NCI-H1105 treated with DMSO at 0.1 percent for 48 hours (cell line): ENCODE measurements at places on chromosomes 7 and 10.
A peak's percentile ranks its signal among the peaks of the same experiment; 100 is the strongest.

DNA sequence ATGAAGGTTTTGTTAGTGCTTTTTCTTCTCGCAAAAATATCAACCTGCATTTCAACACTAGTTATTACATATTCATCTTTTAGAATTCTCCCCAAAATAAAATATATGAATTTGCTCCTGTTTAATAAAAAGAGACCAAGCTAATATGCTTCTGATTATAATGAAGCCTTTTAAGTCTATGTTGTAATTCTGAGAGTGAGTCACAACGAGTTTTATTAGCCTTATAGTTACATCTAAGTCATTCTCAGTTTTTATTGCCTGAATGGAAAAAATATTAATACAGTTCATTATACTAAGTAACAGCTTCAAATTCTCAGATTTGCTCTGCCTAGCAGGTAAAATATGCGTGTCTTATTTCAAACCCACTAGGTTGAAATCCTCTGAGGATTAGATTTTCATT lies 152.4 kb upstream of the CELF2 start:
- DNase-seq = no peak

DNA sequence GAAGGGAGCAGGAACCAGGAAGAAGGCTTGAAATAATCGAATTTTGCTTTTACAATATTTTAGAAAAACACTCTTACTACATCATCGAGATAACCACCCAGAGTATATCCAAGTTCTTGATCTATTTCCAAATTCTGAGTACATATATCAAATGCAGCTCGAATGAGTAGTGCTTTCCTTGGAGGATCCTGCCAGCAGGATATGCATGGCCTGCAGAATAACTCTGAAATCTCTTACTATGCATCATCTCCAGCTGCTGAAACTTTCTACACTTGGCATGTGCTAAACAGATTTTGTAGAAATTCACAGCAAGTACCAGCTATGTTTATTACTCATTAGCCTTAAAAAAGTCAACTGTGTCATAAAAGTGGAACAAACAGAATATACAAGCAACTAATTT lies 44.0 kb upstream of the ANK3 start:
- no peak for DNase-seq

- no peak for DNase-seq
Measured at GRCh38 chr10:93245147-93245546, 171.5 kb downstream of the CYP26A1 start.

GRCh38 chr7:123625254-123625653 lies 23.6 kb downstream of the ASB15 start:
- no peak for DNase-seq

GRCh38 chr7:48636391-48637015 lies 287.8 kb upstream of the CDC14C start:
- no peak for DNase-seq

- no peak for DNase-seq
Measured at GRCh38 chr10:129940617-129941198, 23.4 kb downstream of the EBF3 start.

DNA sequence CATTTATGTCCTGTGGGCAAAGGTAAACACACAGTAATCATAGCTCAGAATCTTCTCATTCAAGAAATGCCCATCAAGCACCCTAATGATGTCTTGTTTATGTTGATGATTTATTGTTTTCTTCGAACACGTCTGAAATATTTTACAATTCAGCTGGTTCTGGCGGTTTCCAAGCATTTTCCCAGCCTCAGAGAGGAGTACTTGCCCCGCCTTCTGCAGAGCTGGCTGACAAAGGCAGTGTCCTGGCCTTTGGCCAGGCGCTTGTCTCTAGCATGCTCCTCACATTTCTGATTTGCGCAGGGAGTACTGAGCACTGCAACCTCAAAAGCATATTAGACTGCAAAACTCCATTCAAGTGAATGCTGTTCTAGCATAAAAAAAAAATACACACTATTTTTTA lies 314.2 kb upstream of the GNAI1 start:
- DNase-seq = peak; percentile 91

GRCh38 chr7:115274-115911 lies 77.0 kb upstream of the FAM20C start:
- no peak for DNase-seq

DNA sequence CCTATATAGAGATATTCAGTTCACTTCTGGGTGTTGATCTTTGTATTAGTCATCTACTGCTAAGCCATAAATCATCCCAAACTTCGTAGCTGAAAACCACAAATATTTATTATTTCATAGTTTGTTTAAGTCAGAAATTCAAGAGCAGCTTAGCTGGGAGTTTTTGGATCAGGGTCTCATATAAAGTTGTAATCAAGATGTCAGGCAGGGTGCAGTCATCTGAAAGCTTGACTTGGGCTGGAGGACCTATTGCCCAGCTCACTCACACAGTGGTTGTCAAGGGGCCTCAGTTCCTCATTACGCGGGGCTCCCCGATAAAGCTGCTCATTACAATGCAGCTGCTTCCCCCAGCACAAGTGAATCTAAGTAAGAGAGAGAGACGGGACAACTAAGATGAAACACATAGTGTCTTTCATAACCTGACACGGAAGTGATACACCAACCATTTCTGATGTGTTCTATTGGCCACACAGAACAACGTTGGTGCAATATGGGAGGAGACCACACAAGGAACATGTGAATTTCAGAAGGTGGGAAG lies 15.7 kb downstream of the PPP1R3C start:
- DNase-seq = no peak

GRCh38 chr7:41578700-41579099 lies 124.2 kb downstream of the INHBA start:
- DNase-seq = no peak

- DNase-seq = no peak
Measured at GRCh38 chr10:34018784-34019183, 684.3 kb upstream of the NRP1 start.

- DNase-seq = no peak
Measured at GRCh38 chr7:37149051-37149772, 299.5 kb downstream of the ELMO1 start.

DNA sequence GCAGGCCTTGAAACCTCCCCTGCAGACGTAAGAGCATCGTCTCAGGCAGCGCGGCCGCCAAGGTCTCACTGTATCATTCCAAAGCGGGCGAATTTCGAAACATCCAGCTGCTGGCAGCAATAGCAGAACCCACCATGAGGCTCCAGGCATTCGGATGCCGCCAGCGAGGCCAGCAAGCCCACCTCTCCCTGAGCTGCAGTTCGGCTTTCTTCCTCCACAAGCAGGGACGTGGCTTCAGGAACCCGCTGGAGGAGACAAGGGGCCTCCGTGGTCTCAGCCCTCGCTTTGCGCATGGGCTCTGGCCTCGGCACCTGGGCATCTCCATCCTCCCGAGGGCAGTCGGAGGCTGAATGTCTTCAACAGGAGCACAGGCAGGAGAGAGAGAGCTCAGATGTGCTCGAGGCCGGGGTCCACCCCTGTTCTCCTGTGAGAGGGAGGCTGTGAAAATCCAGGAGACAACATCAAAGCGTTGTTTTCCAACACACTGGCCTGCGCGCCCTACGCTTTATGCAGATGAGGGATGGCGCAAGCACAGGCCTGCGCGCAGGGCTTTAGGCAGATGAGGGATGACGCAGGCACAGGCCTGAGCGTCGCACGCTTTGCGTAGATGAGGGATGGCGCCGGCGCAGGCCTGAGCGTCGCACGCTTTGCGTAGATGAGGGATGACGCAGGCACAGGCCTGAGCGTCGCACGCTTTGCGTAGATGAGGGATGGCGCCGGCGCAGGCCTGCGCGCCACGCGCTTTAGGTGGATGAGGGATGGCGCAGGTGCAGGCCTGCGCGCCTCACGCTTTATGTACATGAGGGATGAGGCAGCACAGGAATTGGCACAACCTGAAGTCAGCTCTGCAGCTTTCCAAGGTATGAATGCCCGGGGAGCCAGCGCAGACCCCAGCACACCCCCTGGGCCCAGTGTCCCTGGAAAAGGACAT lies 103.2 kb downstream of the WDR37 start:
- DNase-seq = no peak

DNA sequence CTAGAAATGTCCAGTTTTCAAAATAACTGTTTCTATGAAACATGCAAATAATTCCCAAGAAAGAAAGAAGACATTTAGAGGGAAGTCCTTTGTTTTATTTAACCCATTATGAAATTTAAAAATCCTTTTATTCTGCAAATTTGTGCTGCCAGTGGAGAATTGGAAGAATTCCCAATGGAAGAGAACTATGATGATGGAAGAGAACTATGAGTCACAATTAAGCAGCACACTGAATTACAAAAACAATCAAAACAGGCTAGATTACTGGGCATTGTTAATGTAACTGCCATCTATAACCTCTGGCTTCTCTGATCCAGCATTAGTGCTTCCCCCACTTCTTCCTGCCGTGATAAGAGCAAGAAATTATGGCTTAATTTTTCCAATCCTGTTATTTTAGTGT lies 126.2 kb upstream of the FEZF1 start:
- peak; percentile 22 for DNase-seq

DNA sequence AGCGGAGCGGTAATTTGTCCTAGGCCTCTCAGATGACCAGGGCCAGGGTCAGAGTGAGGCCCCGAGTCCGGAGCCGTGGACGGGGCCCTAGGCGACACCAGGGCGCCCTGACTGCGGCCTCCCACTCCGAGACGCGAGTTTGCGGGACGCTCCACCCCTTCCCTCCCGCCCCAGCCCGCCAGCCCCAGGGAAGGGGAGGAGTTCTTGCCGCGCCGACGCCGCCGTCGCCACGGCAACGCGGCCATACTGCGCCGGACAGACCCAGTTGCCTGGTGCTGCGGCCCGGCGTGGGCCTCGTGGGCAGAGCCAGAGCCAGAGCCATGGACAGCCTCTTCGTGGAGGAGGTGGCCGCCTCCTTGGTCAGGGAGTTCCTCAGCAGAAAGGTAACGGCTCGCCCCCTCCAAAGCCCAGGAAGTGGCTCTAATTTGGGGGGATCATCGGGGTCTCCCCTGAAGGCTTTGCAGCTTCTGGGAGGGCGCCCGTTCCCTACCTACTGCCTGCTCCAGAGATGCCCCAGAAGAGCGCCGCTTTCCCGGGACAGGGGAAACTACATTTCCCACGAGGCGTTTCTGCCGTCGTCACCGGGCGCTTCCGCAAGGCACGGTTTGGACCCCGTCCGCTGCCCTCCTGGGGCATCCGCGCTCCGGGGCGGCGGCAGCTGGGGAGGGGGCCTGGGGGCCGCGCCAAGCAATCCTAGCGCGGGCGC lies at the start of gene MINDY4:
MINDY4 (plus strand) TSS at position 244 of the 706 bp plus-strand sequence; CDS start at position 321, 77 bp downstream.
- no peak for DNase-seq

- no peak for DNase-seq
Measured at GRCh38 chr10:88474884-88475844, 108.0 kb downstream of the RNLS start.

DNA sequence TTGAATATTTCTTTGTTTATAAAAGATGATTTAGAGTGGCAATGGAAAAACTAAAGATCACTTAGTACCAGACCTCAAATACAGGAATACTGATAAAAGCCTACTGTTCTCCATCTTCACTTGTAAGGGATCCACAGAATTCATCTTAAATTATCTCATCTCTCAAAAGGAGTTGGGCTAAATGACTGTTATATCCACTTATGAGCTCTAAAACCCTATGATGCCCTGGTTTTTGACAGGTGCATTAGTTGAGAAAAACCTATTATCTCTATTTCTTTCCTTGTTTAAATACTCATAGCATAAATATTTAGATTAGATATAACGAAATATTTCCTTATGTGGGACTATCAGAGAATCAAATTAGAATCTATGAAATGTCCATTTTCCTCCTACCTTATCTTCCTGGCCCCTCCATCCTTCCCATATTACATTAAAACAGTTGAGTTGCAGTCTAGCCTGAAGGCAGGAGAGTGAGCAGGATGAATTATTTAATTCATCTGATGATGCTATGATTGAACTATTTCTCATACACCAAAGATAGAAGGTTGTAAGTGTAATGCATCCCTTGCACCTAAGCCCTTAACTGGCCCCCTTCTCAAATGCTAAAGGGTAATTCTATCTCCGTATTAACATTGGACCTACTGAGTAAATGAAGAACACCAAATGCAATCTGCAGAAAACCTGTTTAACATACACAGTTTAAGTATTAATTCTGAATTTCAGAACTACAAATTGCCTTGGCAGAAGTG lies 29.7 kb downstream of the PPP3CB start:
- no peak for DNase-seq

GRCh38 chr10:93894516-93895378 lies 969 bp downstream of the SLC35G1 start:
- DNase-seq = no peak

GRCh38 chr10:126904516-126904817 lies 761 bp upstream of the DOCK1 start:
- DNase-seq = no peak

GRCh38 chr7:1225441-1226185 lies 7.1 kb upstream of the UNCX start:
- no peak for DNase-seq

DNA sequence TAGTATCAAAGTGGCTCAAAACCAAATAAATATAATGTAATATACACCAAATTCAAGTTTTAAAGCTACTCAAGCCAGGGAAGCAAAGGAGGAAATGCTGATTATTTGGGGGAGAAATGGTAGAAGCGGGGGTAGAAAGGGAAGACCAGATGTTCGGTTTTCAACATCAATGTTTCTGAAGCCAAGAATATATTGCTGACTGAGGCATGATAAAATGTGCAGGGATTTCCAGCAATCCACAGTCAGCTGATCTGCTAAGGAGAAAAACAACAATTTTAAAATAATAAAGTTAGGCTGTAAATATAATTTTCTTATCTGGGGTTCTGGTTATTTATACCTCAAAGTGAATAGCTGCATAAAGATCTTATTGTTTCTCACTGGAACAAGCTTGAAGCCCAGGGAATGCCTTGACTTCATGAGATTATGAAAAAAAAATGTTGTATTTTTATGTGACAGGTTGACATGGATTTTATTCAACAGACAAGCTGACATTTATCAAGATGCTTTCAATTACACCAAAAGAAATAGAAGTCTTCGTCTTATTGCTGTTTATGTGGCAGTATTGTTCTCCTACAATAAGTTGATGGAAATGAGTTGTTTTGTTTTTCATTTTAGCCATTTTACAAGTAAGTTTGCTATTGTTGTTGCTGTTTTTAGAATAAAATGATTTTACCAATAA lies 28.6 kb upstream of the BMPER start:
- DNase-seq = no peak

DNA sequence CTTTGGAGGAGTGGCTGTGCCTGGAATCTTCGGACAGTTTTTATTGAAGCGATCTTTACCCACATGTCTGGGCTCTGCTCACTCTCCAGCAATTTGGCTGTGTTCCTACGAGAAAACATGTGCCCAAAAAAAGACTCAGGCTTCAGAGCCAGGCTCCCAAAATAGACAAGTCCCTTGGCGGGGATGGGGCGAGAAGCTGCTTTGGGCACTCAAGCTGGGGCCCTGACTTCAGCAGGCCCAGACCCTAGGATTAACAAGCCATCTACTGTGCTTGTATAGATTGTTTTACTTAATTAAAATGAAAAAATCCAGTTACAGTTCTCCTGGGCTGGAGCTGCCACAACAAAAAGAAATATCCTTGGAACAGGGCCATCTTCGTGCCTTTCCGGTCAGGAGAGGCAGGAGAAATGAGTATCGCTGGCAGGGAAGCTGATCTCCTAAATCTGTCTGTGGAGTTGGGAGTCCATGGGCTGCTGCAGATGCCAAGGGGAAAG lies 51.4 kb upstream of the PDCD4 start:
- no peak for DNase-seq

GRCh38 chr10:78176320-78177317 lies 143.0 kb downstream of the RPS24 start:
- no peak for DNase-seq

- DNase-seq = peak; percentile 2
Measured at GRCh38 chr7:150800581-150801241, at the start of gene TMEM176A. TMEM176A (plus strand) TSS chr7:150800769; CDS start chr7:150801551, 782 bp downstream.
